Activated T-helper 1 cell treated with anti-CD3 and anti-CD28 coated beads, Interleukin-2, amount 50 U/mL, for 16 hours (primary cell): ENCODE measurements at places on chromosomes 7 and 10.

DNA sequence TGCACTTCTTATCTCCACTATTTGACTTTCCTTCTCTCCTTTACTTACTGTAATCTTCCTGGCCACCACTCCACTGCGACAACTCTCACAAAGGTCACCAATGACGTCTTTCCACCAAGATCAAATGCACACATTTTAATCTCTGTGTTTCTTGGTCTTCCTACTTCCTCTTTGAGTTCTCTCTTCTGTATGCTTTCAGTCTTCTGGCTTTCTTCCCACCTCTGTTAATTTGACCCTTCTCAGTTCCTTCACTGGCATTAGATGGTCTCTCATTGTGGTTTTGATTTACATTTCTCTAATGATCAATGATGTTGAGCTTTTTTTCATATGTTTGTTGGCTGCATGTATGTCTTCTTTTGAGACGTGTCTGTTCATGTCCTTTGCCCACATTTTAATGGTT lies 31.9 kb downstream of the FAM107B start:
- no peak for DNase-seq

DNA sequence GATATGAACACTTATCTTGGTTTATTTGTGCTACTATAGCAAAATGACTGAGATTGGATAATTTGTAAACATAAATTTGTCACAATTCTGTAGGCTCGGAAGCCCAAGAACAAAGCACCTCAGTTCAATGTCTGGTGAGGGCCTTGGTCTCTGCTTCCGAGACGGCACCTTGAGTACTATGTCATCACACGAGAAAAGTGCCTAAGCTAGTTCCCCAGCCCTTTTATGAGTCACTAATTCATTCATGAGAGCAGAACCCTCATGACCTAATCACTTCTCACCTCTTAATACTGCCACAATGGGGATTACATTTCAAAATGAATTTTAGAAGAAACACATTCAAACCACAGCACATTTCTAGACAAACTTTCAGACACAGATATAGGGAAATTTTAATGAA lies 52.0 kb upstream of the PRSS1 start:
- no peak for DNase-seq

DNA sequence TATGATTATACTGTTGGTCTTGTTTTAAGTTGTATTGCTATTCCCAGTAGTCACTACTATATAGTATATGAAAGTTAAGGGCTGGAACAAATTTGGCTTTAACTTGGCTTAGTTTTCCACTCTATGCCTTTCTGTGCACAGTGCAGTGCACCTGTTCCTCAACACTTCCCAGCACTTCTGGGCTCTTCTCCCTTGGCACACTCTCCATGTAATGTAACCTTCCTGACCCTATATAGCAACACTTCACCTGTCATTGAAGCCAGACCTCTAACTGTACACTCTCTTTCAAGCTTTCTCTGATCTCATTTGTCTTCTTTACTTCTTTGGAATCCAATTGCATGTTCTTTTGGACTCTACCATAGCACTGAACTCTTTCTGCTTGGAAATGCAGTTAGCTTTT lies 83.9 kb upstream of the SMIM30 start:
- DNase-seq: no peak

DNA sequence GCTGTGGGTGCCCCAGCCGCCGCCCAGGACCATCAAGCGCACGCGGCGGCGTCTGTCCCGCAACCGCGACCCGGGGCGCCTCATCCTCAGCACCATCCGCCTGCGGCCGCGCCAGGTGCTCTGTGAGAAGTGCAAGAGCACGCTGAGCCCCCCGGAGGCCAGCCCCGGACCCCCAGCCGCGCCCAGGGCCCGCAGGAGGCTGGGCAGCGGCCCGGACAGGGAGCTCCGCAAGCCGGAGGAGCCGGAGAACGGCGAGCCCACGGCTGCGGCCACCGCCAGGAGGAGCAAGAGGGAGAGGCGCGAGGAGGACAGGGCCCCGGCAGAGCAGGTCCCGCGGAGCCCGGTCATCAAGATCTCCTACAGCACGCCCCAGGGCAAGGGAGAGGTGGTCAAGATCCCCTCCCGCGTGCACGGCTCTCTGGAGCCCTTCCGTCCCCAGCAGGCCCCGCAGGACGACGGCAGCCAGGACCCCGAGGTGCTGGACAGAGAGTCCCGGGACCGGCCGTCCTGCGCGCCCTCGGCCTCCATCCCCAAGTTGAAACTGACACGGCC lies 8.0 kb downstream of the PWWP2B start:
- no peak for DNase-seq
